Activated naive CD4-positive, alpha-beta T cell treated with Interleukin-2 at 50 U/mL for 16 hours (primary cell): ENCODE measurements at places on chromosomes 6 and 20.

GRCh38 chr6:24644377-24644776 lies 1.6 kb downstream of the KIAA0319 start:
- DNase-seq, result no peak

- DNase-seq, result no peak
Observed at GRCh38 chr20:19433371-19434350, 221.2 kb downstream of the SLC24A3 start.

DNA sequence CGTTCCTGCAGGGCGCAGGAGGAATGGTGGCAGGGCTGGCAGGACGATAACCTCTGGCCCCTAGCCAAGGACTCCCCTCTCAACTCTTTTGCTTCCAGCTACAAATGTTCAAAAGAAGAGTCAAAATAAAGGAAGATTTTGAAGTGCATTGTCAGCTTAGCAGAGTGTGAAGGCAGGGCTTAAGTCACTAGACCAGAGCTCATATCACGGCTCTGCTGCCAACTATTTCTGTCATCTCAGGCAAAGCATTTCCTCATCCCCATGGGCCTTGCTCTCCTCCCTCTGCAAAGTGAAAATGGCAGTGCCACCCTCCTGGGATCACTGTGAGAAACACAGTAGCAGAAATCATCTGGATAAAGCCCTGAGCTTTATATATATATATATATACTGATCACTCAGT lies 36.7 kb downstream of the CFAP61 start:
- DNase-seq, result no peak

GRCh38 chr20:3433744-3434143 lies 26.3 kb upstream of the DNAAF9 start:
- DNase-seq, result no peak

DNA sequence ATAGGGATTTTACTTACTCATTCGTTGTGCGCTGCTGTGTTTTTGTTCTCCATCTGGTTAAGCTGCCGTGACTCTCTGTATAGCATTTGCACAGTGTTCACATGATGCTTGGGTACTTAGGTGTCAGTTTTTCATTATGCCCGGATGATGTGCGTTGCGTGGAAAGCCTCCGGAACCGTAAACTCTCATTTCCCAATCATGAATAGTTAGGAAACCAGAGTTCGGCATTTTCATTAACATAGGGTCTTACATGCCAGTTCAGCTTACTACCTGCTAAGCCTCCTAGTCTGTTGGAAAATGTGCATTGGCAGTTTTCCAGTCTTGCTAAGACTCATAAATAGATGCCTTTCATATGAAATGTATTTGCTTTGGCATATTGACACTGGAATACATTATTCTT lies 483.4 kb upstream of the FLRT3 start:
- DNase-seq, result no peak
